Hindlimb muscle (tissue), 1 donor: ENCODE measurements at places on chromosomes 1 and 21.
A peak's percentile ranks its signal among the peaks of the same experiment; 100 is the strongest.

- DNase-seq: no peak
Measured at GRCh38 chr21:41864311-41865001, 14.7 kb downstream of the PRDM15 start.

DNA sequence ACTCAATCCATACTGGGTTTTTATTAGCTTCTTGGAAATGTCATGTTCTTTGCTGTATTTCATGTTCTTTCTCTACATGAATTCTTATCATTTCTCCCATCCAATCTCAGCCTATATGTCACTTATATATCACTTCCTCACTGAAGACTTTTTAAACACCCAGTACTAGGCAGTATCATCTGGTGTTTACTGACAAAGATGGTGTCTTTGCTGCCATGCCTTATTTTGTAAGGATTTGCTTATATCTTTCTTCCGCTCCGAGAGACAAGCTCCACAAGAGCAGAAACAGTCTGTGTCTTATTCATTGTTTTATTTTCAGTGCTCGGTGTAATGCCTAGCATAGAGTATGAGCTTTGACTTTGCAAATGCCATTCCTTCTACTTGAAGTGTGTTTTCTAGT lies 30.2 kb downstream of the F13B start:
- DNase-seq: no peak

GRCh38 chr1:152502496-152503180 lies 8.0 kb upstream of the LCE5A start:
- no peak for DNase-seq

- DNase-seq: no peak
Measured at GRCh38 chr1:77847621-77848080, 40.8 kb upstream of the NEXN start.

DNA sequence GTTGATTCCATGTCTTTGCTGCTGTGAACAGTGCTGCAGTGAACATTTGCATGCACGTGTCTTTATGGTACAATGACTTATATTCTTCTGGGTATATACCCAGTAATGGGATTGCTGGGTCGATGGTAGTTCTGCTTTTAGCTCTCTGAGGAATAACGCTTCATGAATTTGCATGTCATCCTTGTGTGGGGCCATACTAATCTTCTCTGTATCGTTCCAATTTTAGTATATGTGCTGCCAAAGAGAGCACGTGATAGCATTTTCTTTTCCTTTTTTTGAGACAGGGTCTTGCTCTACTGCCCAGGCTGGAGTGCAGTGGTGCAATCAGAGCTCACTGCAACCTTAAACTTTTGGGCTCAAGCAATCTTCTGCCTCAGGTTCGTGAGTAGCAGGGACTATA lies 24.9 kb upstream of the MAP1LC3C start:
- DNase-seq: no peak

DNA sequence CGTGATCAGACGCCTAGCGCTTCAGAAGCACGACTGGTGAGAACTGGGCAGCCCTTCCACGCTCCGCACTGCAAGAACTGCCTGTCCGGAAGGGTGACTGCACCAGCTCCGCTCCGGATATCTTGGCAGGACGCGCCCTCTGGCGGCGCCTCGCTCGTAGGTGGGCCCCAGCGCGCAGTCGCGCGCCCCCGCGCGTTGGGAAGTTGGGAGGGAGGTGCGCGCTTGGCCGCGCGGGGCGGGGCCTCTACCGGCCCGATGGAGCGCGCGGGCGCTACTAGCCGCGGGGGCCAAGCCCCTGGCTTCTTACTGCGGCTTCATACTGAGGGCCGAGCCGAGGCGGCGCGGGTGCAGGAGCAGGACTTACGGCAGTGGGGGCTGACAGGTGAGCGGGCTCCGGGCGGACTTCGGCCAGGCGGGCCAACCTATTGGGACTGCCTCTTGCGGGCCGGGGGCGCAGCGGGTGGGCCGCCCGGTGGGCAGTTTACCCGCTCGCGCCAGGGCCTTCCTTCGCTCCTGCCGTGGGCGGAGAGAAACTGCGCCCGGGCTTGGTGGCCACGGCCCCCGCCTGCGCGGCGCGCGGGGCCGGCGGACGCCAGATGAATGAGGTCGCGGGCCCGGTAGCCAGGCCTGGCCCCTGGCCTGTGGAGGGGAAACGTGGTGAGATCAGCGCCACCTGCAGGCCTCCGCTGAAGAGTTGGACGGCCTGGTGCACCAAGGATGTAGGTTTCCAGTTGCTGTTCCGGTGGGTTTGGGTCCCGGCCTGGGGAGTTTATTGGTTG lies at the start of gene CHD1L:
TSS of gene CHD1L (plus strand) at position 236 of the 779 bp plus-strand sequence. CDS start at position 256, 20 bp downstream.
- DNase-seq: peak; percentile 97

DNA sequence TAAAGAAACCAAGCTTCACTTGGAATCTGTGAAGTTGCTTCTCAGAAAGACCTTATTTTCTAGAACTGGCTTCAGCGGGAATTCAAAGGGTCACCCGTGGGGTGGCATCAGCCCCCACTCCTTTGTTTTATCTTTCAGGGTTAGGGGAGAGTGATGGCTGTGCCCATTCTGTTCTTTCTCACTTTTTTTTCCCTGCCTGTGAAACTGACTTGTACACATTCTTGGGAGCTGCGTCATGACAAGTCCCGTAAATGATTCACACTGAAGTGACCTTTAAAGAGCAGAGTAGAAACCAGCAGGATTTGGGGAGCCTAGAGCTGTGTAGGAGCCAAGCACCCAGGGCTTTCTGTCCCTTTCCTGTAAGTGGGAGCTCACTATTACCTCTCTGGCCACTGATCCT lies 43.8 kb downstream of the SLC44A3 start:
- peak; percentile 56 for DNase-seq

- peak; percentile 61 for DNase-seq
Measured at GRCh38 chr1:84689514-84690396, 506 bp downstream of the SSX2IP start.

DNA sequence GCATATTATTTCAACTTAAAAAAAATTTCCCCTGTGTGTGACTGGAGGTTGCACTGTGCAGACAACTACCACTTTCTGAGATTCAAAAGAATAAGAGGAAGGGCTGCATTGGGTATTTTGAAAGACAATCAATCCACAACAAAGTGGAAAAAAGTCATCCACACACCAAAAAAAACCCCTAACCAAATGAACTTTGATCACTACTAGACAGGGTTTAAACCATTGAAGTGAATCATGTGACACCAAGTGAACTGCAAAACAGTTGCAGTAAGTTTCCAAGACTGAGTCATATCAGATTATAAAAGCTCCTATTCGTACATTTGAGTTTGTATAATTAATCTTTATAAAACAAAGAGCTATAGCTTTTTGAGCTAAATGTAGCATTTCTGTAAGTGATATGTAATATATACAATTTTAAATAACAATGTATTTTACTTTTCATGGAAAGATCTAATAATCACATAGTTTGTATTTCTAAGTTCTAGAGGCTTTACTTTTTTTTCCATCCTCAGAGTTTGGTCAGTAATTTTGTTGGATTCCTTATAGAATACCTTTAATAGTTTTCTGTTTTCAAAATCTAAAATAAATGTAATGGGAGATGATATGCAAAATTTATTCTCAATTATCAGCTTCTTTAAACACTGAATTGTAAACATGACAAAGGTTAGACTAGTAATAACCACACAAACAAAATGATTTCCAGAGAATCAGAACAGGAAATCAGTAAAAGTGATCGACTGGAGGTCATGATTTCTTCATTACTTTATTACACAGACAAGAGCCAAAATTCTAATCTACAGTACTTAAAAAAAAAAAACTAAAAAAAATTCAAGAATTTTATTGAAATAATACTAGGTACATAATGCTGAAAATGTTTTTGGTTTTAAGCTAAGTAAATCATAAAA lies 50.5 kb upstream of the GFI1 start:
- no peak for DNase-seq

DNA sequence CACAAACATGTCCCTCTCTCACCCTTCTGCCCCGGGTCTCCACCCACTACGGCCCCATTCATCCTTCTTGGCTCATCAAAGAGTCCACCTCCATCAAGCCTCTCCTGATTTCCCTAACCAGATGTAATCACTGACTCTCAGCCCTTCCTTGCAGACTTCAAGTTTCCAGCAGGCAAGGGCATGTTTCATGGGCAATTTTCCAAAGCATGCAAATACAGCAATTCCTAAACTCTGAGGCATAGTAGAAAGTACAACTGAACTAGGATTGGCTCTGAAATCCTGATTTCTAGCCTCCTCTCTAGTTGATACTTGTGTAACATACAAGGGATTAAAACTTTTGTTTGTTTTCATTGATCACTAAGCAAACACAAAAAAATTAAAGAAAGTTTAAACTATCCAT lies 109.1 kb upstream of the GADD45A start:
- DNase-seq: no peak

- DNase-seq: no peak
Measured at GRCh38 chr1:209653915-209654351, 1.7 kb upstream of the LAMB3 start.

DNA sequence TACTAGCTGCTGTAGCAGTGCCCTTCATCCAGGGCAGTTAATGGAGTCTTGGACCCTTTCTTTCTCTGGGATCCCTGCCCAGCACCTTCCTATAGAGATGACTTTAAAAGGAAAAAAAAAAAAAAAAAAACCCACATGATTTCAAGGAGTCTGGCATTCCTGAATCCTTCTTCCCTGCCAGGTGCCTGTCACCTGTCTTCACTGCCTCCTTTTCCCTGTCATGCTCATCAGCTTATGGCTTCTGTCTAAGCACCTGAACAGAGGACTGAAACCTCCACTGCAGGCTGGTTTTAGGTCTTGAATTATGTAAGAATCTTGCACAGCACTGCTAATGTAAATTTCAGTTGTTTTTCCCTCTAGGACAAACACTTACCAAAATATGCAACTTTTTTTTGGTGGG lies 24.9 kb downstream of the PPT1 start:
- no peak for DNase-seq

DNA sequence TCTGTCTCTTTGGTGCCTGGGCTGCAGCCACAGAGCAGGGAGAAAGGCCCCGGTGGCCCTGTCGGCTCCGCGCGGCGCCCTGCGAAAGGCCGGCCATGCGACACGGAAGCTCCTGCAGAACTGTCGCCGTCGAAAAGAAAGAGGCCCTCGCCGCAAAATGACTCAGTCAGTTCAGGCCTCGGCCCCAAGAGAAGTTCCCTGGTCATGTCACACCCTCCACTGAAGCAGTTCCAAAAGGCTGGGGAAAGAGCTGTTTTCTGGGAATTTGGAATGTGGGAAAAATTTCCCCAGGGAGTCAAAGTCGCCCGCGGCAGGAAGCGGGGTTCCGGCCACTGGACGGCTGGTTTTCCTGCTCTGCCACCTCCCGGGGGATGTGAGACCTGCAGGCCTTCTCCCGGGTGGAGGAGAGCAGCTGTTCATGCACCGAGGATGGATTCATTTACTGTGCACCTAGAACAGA lies 115.8 kb upstream of the ZNF678 start:
- DNase-seq: no peak

- no peak for DNase-seq
Measured at GRCh38 chr1:9746651-9747050, 77.1 kb downstream of the CLSTN1 start.

DNA sequence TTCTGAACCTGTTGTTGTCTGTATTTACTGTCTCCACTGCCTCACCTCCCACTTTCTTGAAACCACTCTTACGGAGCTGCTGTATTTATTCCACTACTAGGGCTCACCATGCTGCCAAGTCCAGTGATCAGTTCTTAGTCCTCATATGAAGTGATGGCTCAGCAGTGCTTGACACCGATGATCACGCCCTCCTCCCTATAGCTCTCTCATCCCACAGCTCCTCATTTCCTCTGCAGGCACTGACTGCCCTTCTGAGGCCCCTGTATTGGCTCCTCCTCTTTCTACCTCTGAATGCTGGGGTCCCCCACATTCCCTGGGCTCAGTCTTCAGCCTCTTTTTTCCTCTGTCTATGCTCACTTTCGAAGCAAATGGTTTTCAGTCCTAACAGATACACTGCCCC lies 3.4 kb downstream of the CLCA1 start:
- no peak for DNase-seq

DNA sequence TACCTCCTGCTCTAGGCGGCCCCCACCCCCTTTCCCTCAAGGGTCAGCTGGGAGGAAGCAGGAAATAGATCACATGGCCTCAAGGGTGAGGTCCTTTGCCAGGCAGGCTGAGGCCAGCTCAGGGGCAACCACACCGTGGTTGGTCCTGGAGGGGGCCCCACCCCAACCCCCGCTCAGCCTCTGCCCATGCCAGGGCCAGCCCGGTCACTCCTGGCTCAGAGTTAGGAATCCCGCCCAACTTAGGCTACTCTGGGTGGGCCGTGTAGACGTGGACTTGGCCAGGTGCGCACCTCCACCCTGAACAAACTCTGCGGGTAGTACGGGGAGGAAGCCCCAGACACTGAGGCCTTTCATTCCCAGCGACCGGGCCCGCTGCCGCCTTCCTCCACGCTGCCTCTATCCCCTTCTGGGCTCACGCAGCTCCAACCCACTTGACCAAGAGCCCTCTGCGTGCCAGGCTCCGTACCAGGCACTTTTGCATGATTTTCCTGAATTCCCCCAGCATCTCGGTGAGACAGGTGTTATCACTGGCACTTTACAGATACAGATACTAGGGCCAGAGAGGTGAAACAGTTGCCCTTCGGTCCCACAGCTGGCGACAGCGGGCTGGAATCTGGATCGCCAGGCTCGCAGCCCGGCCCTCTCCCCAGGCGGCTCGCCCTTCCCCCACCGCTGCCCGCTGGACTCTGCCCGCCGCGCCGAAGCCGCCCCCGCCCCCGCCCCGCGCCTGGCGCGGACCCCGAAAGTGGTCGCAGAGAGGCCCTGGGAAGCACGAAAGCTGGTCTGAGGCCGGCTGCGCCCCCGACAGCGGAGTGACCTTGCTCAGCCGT lies 769 bp downstream of the GALE start:
- no peak for DNase-seq

- no peak for DNase-seq
Measured at GRCh38 chr1:81999364-81999763, 198.6 kb downstream of the ADGRL2 start.
